Activated CD4-positive, alpha-beta T cell treated with anti-CD3 and anti-CD28 coated beads, Interleukin-2, Interleukin-4, amounts not matched to agents 100 ng/mL and 50 ng/mL, durations not matched to agents 16 hours and 8 hours (primary cell): ENCODE measurements at places on chromosomes 4 and X.

DNA sequence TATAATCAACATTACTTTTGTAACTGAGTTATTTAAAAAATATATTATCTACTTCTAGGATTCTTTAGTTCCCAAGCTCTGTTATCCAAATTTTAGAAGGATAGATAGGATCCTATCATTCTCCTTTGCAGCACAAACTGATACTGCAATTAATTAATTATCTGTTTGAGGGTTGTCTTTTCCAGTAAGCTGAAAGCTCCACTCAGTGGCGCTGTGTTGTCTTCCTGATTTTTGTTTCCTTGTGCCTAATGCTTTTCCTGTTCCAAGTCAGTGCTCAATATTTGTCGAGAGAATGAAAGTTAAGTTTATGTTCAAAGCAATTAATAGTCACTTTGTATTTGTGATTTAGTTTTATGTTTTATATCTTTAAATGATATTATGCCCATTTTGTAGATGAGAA lies 107.4 kb upstream of the ANK2 start:
- no peak for DNase-seq

DNA sequence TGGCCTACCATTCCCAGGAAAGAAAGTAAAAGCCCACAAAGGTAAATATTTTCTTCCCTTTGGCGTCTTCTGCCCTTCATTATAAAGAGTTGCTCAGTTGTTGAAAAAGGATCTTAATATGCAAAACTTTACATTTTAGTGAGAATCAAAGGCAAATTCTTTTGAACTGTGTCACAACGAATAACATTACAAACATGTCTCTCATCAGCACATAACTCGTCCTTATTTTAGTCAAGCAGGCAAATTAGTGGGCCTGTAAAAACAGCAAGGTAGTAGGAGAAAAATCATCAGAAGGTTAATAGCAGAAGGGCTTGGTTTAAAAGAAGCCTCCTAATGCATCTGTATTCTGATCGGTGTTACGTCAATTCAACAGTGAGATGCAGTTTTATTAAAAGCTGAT lies 647.3 kb upstream of the DIPK2B start:
- DNase-seq, result no peak

DNA sequence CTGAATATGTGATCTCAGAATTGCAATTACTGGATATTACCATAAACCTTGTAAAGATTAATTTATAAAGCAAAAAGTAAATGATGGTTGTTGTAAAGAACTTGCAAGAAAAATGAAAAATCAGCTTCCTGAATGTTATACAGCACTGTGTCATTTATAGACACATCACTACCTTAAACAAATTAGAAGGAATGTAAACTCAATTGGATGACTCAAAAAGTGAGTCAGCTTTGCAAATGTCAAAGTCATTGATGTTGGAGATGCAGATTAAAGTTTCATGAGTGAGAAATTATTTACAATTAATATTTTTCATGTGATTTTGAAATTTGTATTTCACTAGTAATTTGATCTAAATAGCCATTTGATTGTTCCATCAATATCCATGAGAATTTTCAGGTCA lies 193.2 kb downstream of the RAPGEF2 start:
- DNase-seq, result no peak

DNA sequence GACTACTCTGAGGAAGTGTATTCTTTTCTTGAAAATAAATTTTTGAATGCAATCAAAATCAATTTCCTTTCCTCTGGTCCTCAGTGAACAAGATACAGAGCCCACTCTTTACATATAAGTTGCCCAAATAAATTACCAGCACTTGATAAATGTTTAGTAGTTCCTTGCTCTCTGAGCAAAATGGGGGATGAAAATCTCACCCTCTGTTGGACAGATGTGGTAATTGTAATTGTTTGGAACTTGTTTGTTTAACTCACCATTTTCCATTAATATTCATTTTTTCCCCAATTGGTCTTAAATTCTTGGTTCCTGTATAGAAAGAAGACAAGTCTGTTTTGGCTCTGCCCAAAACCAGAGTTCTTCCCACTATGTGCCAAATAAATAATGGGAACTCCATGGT lies 146.3 kb downstream of the LDB2 start:
- DNase-seq, result no peak

DNA sequence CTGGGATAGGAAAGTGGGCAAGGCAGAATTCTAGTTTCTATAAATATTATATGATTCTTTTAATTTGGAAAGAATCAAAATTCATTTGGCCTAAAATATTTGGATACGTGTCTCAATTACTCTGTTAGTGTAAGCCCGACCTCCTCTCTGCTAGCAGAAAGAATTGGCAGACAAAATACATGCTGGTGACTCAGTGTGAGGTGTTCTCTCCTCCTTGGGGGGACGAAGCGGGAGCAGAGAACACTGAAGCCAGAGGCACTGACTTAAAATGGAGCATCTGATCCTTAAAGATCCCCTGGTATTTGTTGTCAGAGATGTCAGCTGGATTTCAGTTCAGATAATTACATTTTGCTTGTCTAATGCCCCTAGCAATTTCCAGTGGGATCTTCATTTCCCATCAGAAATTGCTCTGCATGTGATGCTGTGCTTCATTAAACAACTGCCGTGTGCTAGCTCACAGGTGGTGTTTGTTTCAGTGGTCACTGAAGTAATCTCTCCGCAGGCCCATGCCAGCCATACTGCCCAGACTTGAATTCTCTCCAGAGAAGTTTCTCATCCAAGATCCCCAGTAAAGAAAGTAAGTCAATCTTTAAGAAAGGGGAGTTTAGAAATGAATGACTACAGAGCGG lies 188.7 kb upstream of the TLL1 start:
- no peak for DNase-seq

- DNase-seq, result peak; percentile 7
Observed at GRCh38 chrX:38220024-38220414, 652 bp downstream of the SRPX start.

DNA sequence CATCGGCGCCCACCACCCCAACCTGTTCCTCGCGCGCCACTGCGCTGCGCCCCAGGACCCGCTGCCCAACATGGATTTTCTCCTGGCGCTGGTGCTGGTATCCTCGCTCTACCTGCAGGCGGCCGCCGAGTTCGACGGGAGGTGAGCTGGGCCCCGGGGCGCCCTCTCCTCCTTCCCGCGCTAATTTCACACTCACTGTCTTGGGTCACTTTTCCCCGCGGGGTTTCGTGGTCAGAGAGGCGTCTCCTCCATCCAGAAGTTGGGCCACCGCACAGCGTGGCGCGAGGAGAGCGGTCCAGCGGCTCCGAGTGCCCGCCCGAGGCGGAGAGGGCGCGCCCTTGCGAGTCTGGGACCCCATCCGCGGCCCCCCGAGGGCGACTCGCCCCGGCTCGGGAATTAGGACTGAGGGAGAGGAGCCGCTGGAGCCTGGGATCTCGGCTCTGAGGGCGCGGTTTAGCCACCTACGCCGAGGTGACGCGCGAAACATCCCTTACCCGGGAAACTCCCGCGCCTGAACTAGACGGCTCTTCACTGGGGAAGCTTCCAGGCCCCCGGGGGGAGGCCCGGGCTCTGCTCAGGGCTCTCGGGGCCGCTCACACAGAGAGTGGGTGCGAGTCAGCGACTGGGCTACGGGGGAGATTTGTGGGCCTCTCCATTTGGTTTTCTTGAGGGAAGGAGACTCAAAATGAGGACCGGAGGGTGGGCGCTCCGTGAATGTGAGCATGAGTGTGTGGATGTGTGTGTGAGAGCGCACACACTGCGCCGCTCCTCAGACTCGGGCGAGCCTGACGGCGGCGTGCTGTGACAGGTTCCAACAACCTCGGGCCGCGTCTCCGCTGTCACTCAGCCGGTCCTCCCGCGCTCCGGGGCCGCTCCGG lies 551 bp downstream of the NPNT start:
- DNase-seq, result no peak

GRCh38 chr4:152099555-152099954 lies 338.7 kb upstream of the GATB start:
- no peak for DNase-seq

GRCh38 chrX:128439159-128439558 lies 387.0 kb upstream of the ACTRT1 start:
- no peak for DNase-seq
